ENCODE measurements at places on chromosomes 11 and 22.

GRCh38 chr22:24007253-24008021 is 2.2 kb upstream of the GSTT4 start:
- no peaks in the 10 kb centered on the region for H3K36me3 ChIP-seq
- H3K27me3 ChIP-seq: no peaks in the 10 kb centered on the region
- H3K4me1 ChIP-seq: peaks cover 16% of the 10 kb centered on the region
- no peak overlapping the region for H3K27ac ChIP-seq
- H3K4me3 ChIP-seq: no peak overlapping the region

DNA sequence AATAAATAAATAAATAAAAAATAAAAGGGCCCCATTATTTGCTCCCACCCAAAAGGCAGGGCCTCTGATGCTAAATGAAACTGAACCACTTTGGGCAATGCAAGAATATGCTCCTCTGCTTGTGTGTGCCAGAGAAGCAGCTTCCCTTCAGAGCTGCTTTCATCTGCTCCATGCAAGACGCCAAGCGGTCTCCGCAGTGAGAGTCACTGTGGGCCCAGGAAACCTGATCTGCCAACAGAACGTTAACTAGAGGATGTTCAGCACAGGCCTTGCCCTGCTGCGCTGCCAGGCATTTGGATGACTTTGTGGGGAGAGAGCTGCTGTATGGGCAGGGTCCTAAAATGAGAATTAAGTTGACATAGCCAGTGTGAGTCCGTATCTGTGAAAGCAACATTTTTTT is 43.7 kb upstream of the APOA1 start:
- no peaks in the 10 kb centered on the region for H3K27me3 ChIP-seq
- no peaks in the 10 kb centered on the region for H3K4me1 ChIP-seq
- H3K27ac ChIP-seq: no peak overlapping the region

DNA sequence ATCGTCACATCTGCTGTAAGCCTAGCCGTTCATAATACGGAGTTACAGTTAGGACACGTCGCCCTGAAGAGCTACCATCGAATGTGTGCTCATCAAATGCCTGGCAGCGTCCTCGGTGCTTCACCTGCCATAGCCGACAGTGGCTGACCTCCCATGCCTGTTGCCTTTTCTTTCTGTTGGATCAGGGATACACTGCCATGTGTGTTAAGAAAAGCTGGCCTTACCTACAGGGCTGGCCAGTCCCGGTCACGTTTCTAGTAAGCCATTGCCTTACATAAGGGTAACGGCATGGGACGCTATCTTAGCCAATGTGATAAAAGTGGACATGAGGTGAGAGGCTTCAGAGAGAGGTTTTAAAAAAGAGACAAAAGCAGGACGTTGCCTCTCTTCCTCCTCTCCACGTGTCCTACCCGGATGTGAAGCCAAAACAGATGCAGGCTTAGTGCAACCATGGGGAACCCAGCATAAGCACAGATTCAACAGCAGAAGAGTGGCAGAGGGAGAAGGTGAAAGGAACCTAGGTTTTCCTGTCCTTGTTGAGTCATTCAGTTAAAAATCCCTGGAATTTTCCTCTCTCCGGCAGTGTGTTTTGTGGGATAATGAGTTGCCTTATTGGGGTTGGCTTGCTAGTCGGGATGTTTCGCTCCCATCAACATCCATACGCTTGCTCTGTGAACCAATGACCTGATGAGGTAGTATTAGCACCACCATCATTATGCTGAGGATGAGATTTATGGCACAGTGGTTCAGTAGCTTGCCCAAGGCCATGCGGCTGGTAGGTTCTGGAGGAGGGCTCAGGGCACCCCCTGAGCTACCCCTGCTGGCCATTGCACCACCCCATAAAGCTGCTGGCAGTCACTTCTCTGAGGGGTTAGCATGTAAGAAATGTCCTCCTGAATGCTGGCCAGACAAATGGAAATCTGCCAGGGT is 67.4 kb upstream of the B3GAT1 start:
- no peaks in the 10 kb centered on the region for H3K36me3 ChIP-seq
- H3K27me3 ChIP-seq: peaks cover 11% of the 10 kb centered on the region
- H3K4me1 ChIP-seq: no peaks in the 10 kb centered on the region
- no peak overlapping the region for H3K4me3 ChIP-seq
- H3K27ac ChIP-seq: no peak overlapping the region

- peaks cover 22% of the 10 kb centered on the region for H3K4me1 ChIP-seq
- DNase-seq: peak; percentile 37
Observed at GRCh38 chr22:23913306-23913660, 19.1 kb downstream of the MIF start.

DNA sequence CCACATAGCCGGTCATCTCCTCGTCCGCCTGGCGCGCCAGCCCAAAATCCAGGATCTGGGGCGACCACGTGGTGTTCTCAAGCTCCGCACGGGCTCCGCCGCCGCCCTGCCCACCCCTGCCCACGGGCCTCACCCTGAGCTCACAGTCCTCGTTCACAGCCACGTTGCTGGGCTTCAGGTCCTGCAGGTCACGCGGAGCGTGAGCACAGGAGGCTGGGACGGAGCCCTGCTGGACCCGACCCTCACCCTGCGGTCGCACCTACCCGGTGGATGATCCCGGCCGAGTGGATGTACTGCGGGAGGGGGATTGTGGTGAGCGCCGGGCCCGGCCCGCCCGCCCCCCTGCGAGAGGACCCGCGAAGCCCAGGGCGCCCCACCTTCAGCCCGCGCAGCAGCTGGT is 3.2 kb downstream of the MAPK11 start:
- H3K4me3 ChIP-seq: no peak overlapping the region
- no peak overlapping the region for H3K27ac ChIP-seq
- peaks cover 9% of the 10 kb centered on the region for H3K27me3 ChIP-seq
- peaks cover 27% of the 10 kb centered on the region for H3K4me1 ChIP-seq
- DNase-seq: no peak
- H3K36me3 ChIP-seq: no peaks in the 10 kb centered on the region

DNA sequence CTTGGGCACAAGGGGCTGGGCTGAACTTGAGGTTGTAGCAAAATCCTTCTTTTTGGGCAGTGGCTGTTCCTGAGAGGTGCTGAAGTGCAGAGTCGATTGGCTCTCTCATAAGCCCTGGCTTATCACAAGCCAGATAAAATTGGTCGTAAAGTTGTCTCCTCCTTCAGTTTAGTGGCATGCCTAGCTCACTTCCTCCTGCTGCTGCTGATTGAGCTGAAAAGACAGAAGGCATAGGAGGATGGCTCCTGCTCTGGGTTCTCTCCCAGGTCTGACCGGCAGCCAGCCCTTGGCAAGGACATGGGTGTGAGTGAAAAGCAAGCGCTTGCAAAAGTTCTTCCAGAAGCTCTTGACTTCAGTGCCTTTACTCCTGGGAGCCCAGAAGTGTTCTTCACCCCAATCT is 83.9 kb downstream of the LDLRAD3 start:
- no peak for DNase-seq
- no peak overlapping the region for H3K27ac ChIP-seq
- H3K36me3 ChIP-seq: no peaks in the 10 kb centered on the region
- H3K4me1 ChIP-seq: no peaks in the 10 kb centered on the region
- no peaks in the 10 kb centered on the region for H3K27me3 ChIP-seq

GRCh38 chr11:20197881-20198280 is 37.6 kb upstream of the DBX1 start:
- DNase-seq: no peak
- no peaks in the 10 kb centered on the region for H3K36me3 ChIP-seq
- no peak overlapping the region for H3K4me3 ChIP-seq
- H3K27me3 ChIP-seq: peaks cover 17% of the 10 kb centered on the region
- no peaks in the 10 kb centered on the region for H3K4me1 ChIP-seq
- H3K27ac ChIP-seq: no peak overlapping the region

DNA sequence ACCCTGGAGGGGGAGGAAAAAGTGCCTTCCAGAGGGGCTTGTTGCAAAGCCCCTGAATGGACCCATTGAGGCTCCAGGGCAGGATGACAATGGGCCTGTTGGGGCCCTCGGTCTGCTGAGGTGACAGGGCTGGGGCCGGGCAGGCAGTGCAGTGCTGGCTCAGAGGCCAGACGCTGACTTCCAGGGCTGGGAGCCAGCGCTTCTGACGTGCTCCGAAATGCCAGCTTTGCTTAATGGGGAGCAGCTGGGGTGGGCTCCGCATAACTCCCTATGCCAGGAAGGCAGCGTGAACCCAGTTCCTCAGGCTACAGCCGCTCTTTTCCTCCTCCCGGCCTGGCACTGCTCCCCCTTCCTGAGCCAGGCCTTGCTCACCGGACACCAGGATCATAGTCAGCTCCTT is 17.7 kb downstream of the NAV2 start:
- no peak overlapping the region for H3K4me3 ChIP-seq
- no peaks in the 10 kb centered on the region for H3K4me1 ChIP-seq
- no peak overlapping the region for H3K27ac ChIP-seq
- H3K27me3 ChIP-seq: no peaks in the 10 kb centered on the region
- no peaks in the 10 kb centered on the region for H3K36me3 ChIP-seq

- no peak overlapping the region for H3K4me3 ChIP-seq
- no peaks in the 10 kb centered on the region for H3K27me3 ChIP-seq
- H3K27ac ChIP-seq: no peak overlapping the region
- peaks cover 62% of the 10 kb centered on the region for H3K36me3 ChIP-seq
Observed at GRCh38 chr22:41504397-41504796, 35.5 kb downstream of the ACO2 start.

DNA sequence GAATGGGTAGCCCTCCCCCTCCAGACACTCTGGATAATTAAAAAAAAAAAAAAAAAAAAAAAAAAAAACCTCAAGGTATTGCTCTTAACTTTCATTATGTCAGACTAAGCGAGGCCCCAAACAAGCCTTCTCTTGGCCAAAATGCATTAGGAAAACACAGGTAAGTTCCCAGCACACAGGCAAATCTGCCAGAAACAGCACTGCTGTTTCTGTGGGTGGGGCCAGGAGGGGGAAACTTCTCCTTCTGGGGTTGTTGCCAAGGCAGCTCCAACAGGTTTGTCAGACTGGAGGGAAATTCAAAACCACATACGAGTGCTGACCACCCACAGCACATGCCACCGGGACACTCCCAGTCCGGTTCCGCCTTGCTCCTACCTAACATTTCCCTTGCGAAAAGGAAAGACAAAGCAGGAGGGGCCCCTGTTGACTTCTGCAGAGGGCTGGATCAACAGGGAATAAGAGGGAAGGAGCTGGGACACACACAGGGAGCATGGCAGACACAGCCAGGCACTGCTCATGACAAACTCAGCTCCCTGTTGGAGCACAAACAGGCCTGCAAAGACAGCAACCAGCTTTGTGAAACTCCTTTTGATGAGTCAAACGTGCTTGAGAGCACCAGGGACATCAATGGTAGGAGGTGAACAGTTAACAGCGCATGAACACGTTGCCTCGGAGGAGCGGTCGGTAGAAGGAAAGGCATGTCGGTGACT is 55.0 kb downstream of the MYH9 start:
- H3K4me1 ChIP-seq: peaks cover 75% of the 10 kb centered on the region
- H3K4me3 ChIP-seq: no peak overlapping the region
- DNase-seq: peak; percentile 21
- no peaks in the 10 kb centered on the region for H3K27me3 ChIP-seq
- peaks cover 90% of the 10 kb centered on the region for H3K36me3 ChIP-seq

DNA sequence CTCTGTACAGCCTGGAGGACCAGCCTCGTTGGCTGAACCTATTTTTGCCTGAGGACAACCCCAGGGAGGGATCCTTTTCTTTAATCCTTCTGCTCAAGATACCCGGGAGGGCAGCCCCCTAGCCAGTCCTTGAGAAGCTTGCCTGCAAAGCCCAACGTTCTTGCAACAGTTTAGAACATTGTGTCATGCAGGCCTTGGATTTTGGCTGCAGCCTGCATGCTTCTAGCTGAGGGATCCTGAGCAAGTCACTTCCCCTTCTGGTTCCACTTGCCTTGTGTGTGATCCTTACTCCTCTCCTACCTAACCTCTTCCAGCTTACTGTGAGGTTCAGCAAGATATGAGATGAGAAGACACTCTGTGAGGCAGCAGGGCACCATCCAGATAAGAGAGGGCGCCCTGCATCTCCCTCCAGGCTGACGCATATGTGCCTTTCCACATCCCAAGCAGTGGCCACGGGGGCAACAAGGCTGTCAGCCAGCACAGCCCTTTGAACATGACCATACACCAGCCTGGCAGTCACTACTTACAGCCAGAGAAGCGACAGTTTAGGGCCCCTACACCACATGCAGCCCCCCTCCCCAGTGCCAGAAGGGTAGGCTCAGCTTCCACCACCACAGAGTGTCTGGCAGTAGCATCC is 76.1 kb downstream of the C11orf58 start:
- H3K4me1 ChIP-seq: no peaks in the 10 kb centered on the region
- no peak overlapping the region for H3K4me3 ChIP-seq
- peaks cover 18% of the 10 kb centered on the region for H3K27me3 ChIP-seq
- H3K36me3 ChIP-seq: no peaks in the 10 kb centered on the region

GRCh38 chr22:27984723-27985122 is 65.7 kb upstream of the PITPNB start:
- no peak for DNase-seq
- H3K27me3 ChIP-seq: no peaks in the 10 kb centered on the region
- peaks cover 81% of the 10 kb centered on the region for H3K36me3 ChIP-seq
- no peak overlapping the region for H3K27ac ChIP-seq

- no peak overlapping the region for H3K27ac ChIP-seq
- H3K4me1 ChIP-seq: no peaks in the 10 kb centered on the region
- no peak overlapping the region for H3K4me3 ChIP-seq
- no peak for DNase-seq
- peaks cover 7% of the 10 kb centered on the region for H3K27me3 ChIP-seq
Observed at GRCh38 chr11:95715777-95716241, 73.8 kb downstream of the FAM76B start.

- no peak overlapping the region for H3K4me3 ChIP-seq
- no peak overlapping the region for H3K27ac ChIP-seq
- H3K27me3 ChIP-seq: peaks cover 6% of the 10 kb centered on the region
- no peaks in the 10 kb centered on the region for H3K4me1 ChIP-seq
Observed at GRCh38 chr11:35586222-35586621, 32.0 kb upstream of the FJX1 start.

DNA sequence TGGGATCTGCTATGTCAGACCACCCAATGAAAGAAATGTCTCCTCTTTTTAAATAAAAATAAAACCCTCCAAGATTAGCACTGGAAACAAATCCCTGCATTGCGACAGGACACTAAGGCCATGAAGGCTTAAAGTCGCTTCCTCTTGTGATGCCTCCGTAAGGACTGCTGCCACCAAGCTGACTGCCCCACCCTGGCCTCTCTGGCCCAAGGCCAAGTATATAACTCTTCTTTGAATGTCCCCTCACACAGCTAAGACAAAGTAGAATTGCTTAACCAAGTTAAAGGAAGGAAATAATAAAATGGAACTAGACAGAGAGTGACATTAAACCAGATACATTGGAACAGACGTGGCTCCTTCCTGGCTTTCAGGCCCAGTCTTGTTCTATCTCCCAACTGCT is 7.5 kb upstream of the NRGN start:
- H3K4me1 ChIP-seq: no peaks in the 10 kb centered on the region
- H3K36me3 ChIP-seq: no peaks in the 10 kb centered on the region
- DNase-seq: no peak
- peaks cover 25% of the 10 kb centered on the region for H3K27me3 ChIP-seq
- H3K27ac ChIP-seq: no peak overlapping the region
- H3K4me3 ChIP-seq: no peak overlapping the region

- H3K36me3 ChIP-seq: no peaks in the 10 kb centered on the region
- no peaks in the 10 kb centered on the region for H3K27me3 ChIP-seq
- H3K4me3 ChIP-seq: no peak overlapping the region
- no peak overlapping the region for H3K27ac ChIP-seq
- DNase-seq: no peak
- H3K4me1 ChIP-seq: no peaks in the 10 kb centered on the region
Observed at GRCh38 chr22:34841911-34842310, 224.0 kb upstream of the ISX start.

GRCh38 chr11:16925561-16926065 is 88.6 kb downstream of the PLEKHA7 start:
- no peaks in the 10 kb centered on the region for H3K27me3 ChIP-seq
- no peak overlapping the region for H3K4me3 ChIP-seq
- H3K27ac ChIP-seq: no peak overlapping the region
- no peaks in the 10 kb centered on the region for H3K4me1 ChIP-seq
- no peaks in the 10 kb centered on the region for H3K36me3 ChIP-seq
- DNase-seq: no peak
